ENCODE measurements at places on chromosomes 7 and 10.

- no peak for DNase-seq
Measured at GRCh38 chr10:52452600-52453493, 138.8 kb downstream of the DKK1 start.

DNA sequence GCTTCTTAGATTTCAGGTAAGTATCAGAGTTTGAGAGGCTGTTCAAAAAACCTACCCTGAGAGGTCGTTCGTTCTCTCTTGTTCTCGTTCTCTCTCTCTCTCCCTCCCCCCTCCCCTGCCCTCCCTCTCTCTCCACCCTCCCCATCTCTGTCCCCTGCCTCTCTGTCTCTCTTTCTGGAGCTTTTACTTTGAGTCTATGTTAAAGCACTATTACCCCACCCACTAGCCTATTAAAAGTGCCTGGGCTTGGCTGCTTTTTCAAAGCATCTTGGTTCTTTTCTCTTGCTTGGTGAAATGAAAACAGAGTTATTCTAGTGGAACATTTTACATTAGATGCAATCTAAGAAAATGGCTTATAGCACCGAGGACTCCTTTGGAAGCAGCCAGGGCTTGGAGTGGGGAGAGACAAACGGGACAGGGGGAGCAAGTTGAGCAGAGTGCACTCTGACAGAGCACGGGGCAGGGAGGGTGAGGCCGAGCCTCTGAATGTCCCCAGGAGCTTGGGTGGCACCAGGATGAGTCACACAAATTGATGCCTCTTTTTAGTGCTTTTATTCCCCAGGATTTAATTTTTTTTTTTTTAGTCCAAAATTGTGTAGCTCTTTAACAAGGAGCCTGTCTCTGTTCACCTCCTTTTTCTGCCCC lies 134.3 kb downstream of the CFAP58 start:
- DNase-seq: no peak

DNA sequence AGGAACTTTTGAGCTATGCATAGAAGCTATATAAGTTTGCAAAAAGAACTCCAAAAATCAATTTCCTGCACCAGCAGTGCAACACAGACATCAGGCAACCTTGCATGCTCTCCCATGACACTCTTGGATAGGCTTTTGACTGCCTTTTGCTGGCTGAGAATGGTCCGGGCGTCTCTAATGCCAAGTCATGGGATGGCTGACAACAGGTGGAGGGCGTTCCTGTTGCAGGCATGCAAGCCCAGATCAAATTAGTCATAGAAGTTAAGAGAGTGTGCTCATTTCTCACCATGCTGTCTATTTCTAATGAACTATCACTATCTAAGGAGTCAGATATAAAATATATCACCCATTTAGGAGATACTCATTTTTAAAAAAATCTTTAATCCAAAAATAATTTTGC lies 8.4 kb downstream of the PLCE1 start:
- DNase-seq: no peak

- DNase-seq: no peak
Measured at GRCh38 chr10:132577350-132578003, 39.9 kb downstream of the INPP5A start.

DNA sequence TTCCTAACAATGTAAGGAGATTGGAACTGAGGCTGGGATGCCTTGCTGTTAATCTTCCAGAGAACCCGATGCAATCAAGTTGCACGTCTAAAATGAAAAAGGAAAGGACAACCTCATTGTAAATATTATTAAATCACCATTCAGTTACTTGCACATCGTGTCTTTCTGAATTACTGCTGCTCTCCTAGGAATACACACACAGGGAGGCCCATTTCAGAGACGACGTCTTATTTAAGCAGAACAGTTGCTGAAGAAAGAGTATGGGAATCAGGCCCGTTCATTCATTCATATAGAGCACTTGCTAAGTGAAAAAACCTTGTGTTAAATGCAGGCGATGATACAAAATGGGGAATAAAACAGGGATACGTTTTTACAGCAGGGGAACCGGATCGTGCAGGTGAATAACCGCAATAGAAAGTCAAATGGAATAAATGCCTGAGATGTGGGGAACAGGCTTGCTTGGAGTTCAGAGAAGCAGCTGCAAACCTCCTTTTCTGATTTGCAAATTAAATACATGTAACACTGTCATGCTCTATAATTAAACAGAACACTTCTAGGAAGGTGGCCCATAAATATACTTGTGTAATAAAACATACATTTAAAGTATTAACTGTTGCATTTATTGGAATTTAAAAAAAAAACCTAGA lies 409.9 kb downstream of the GALNT17 start:
- DNase-seq: no peak

GRCh38 chr10:6180480-6181110 lies 22.1 kb upstream of the PFKFB3 start:
- DNase-seq: no peak

- DNase-seq: no peak
Measured at GRCh38 chr10:97291357-97292096, 910 bp downstream of the ARHGAP19 start.

- DNase-seq: no peak
Measured at GRCh38 chr7:68441645-68442044, 1156.6 kb upstream of the AUTS2 start.

DNA sequence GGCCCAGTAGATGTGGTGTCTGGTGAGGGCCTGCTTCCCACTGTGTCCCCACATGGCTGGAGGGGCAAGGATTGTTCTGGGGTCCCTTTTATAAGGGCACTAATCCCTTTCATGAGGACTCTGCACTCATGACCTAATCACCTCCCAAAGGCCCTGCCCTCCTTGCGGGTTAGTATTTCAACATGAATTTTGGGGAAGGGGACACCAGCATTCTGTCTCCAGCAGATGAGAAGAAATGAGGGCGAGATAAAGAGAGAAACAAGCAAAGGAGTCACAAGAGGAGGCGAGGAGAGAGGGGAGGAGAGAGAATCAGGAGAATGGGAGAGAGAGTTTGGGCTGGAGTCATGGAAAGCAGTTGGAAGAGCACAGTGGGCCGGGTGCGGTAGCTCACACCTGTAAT lies 83.7 kb downstream of the C10orf105 start:
- DNase-seq: no peak

DNA sequence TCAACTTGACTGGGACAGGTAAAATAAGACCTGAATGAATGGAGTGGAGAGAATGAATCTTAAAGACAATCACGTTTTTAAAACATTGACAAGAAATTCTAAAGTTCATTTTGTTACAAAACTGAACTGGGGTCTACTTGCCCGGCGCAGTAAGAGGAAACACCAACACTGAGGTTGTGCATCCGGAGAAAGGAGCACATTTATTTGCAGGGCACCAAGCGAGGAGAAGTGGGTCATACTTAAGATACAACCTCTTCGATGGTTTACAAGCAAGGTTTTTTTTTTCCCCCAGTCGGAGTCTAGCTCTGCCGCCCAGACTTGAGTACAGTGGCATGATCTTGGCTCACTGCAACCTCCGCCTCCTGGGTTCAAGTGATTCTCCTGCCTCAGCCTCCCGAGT lies 3.4 kb upstream of the REPIN1 start:
- DNase-seq: no peak

DNA sequence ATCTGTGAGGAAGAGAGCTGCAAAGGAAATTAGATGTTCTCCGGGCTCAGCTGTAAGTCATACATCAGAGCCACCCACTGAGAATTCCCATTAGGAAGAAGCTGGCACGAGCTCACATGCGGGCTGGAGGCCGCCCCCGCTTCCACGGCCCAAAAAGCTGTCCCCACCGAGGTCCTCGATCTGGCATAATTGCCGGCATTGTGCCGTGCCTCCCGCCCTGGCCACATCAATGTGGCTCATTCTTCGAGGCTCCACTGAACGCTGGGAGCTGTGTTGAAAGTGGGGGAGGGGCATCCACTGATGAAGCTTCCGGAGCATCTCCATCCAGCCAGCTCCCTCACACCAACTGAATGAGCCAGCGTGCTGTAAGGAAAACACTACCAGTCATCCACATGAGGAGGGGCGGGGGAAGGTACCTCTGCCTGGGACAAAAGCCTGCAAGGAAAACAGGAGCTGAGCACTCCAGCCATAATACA lies 173.1 kb downstream of the PTPRN2 start:
- peak; percentile 88 for DNase-seq

GRCh38 chr10:114899982-114900381 lies 38.0 kb upstream of the TRUB1 start:
- DNase-seq: no peak

DNA sequence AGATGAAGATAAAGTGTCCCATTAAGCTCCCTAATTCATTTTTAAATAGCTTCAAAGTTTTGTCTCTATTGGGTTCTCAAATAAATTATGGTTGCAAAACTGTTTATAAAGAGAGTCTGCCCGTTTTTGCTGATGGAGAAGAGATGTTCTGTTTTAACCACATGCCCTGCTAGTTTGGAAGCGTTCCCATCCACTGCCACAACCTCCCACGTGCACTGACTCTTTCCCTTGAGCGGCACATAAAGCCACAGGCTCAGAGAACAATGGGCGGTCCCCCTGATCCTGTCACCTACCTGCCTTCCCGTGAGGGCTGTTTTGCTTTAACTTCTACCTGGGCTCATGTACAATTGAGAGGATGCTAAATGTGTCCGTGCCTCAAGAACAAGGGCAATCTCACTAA lies 65.5 kb downstream of the CPVL start:
- DNase-seq: no peak

DNA sequence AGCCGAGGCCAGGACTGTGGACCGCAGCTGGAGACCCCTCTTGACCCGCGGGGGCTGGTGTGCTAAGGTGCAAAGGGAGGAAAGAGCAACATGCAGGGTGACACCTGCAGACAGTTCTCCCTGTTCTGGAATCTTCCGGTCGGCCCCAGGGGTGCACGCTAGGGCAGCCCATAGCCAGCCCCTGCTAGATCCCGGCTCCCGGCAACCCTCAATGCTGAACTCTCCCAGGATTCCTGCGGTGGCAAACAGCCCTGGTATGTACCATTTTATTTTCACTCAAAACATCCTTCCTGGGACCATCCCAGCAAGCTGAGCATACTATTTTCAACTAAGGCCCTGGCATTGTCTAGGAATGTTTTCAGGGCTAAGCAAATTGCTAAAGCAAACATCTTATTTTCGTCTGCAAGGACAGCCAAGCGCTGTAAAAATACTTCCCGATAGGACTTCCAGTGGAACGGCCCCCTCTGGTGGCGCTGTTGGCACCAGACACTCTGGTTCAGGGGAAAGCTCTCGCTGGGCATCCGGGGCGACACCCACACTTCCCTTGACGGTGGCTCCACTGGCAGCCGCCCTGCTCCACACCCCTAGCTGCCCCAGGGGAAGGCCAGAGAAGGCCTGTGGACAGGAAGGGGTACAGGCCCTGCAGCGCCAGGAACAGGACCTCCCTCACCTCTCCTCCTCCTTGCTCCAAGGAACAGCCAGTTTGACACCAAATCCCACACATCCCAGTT lies 99.4 kb downstream of the CTBP2 start:
- peak; percentile 41 for DNase-seq

DNA sequence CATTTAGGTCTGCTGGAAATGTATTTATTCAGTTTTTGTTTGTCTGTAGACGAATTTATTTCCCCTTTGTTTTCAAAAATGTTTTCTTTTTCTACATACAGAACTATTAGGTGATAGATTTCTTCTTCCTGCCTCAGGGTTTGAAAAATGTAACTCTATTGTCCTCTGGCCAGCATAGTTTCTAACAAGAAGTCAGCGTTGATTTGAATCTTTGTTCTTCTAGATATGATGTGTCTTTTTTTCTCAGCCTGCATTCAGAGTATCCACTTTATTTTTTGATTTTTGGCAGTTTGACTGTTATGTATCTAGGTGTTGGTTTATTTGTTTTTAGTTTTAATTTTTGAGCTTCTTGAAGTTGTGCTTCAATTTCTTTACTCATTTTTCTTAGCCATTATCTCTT lies 7.5 kb upstream of the OR2F1 start:
- DNase-seq: no peak

DNA sequence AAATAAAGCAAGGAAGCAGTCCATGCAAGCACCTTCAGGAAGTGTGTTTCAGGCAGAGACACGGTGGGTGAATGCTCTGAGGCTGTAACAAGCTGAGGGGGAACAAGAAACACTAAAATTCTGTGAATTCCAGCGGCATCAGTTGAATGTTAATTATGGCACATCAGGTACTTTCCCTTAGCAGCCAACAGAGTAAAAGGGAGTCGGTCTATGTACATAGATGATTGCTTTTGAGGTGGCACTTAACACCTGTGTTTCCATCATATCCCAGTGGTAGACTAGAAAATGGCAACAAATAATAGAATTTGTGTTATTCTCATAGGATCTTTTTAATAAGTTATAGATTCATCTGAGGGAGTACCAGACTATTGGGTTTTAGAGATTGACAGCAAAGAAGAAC lies 481.0 kb upstream of the KLF6 start:
- no peak for DNase-seq
